ENCODE measurements at places on chromosomes 13 and 19. TPM values are rescaled to one million over a fixed set of nuclear protein-coding genes. Genes with fewer than 3 reads are reported as not detected.

The CCNA1 gene
- 0.51 TPM for total RNA-seq

The ZNF492 gene
- 0.92 TPM for total RNA-seq

DNA sequence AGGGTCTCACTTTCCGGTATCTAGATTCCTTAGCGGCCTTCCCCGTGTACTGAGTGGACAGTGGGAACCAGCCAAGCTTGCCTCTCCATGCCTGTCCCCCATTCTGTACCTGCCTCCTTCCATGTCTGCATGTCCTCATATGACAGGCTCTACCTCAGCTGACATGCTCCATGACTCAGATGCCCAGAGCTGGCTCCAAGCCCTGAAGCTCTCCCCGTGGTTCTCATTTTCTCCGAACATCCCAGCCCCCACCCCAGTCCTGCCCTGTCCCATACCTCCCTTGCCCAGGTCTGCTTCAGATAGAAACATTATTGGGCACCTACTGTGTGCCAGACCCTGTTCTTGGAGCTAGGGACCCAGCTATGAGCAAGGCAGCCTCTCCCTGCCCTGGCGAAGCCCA lies 17.1 kb upstream of the SHFL start:
- H3K27ac ChIP-seq = no peak overlapping the region
- H3K27me3 ChIP-seq = no peaks in the 10 kb centered on the region
- no peaks in the 10 kb centered on the region for H3K36me3 ChIP-seq
- no peak for DNase-seq

DNA sequence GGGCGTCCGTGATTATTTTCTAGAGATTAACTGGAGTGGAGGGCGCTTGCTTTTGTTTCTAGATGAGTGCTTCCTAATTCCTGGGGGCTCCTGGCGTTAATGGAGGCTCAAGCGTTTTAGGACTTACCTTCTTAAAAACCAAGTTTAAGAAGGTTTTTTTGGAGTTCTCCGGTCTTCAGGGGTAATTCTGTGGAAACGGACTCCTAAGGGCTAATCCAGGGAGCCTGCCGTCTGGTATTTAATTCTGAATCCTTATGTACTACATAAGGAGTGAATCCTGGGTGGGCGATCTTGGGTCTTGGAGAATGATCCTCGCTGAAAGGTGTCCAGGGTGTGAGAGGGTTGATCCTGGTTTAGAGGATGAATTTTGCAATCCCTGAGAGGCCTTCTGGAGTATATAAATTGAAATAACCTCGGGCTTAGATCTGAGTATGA lies 357 bp downstream of the RPS11 start:
- peak overlapping the region; percentile 99 for H3K27ac ChIP-seq
- H3K27me3 ChIP-seq = no peaks in the 10 kb centered on the region
- peak overlapping the region; percentile 87 for H3K4me3 ChIP-seq
- H3K4me1 ChIP-seq = peaks cover 30% of the 10 kb centered on the region

The POSTN gene
- total RNA-seq = not detected

DNA sequence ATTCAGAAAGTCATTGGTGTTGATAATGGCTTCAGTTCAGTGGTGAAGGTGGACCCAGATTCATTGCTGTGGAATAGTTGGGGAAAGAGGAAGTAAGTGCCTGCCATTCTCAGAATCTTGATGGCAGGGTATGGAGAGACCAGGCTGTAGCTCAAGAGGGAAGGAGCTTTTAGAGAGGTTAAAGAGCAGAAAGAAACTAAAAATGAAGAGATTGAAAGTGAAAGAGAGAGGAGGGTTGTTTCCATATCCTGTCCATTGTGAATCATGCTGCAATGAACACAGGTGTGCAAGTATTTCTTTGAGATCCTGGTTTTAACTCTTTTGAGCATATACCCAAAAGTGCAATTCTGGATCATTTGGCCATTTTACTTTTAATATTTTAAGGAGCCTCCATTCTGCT lies 12.5 kb downstream of the GJB6 start:
- no peak overlapping the region for H3K4me3 ChIP-seq
- H3K36me3 ChIP-seq = no peaks in the 10 kb centered on the region

DNA sequence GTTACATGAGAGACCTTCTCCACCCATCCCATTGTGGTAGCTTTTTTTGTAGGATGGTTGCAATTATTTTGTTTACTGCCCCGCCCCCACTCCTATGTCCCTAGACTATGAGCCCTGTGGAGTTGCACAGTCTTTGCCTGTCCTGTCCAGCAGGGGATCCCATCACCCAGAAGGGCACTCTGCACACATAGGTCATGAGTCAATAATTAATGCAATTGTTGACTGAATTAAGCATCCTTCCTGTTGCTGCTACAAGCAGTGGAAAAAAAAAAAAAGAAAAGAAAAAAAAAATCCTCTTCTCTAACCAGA lies 14.2 kb downstream of the C19orf81 start:
- no peaks in the 10 kb centered on the region for H3K36me3 ChIP-seq
- H3K27me3 ChIP-seq = no peaks in the 10 kb centered on the region
- peaks cover 25% of the 10 kb centered on the region for H3K4me1 ChIP-seq
- DNase-seq = no peak

- DNase-seq = peak; percentile 61
- H3K4me3 ChIP-seq = no peak overlapping the region
- H3K27me3 ChIP-seq = no peaks in the 10 kb centered on the region
- no peak overlapping the region for H3K27ac ChIP-seq
These were observed 517 bp upstream of the LTBP4 start for GRCh38 chr19:40600570-40601133.

DNA sequence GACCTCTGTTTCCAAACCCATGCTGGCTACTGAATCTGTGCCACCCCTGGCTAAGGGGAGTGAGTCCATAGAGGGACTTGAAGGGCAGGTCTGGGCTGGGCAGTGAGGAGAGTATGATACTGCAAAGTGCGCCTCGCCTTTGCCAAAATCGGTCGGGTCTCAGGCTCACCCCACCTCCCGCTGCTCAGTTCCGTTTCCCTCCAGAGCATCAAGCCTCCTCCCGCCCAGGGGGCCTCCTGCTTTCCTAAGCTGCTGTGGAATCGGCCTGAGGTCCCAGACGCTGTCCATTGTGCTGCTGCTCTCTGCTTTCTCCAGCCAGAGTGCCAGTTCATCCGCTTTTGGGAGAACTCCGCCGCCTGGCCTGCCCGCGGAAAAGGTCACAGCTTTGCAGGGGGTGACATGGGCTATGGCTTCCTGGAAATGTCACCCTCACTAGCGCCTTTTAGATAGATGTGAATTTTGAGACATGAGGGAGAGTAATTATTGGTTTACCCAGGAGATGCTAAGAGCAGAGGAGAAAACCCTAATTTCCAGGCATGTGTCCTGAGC lies 1418.4 kb downstream of the UQCRFS1 start:
- DNase-seq = no peak
- peak overlapping the region; percentile 85 for H3K4me3 ChIP-seq
- peaks cover 7% of the 10 kb centered on the region for H3K36me3 ChIP-seq
- H3K27ac ChIP-seq = peak overlapping the region; percentile 84
- H3K4me1 ChIP-seq = peaks cover 18% of the 10 kb centered on the region
- H3K27me3 ChIP-seq = no peaks in the 10 kb centered on the region

The PPP1R12C gene
- 179 TPM for total RNA-seq

The THSD8 gene
- 2.1 TPM for total RNA-seq

DNA sequence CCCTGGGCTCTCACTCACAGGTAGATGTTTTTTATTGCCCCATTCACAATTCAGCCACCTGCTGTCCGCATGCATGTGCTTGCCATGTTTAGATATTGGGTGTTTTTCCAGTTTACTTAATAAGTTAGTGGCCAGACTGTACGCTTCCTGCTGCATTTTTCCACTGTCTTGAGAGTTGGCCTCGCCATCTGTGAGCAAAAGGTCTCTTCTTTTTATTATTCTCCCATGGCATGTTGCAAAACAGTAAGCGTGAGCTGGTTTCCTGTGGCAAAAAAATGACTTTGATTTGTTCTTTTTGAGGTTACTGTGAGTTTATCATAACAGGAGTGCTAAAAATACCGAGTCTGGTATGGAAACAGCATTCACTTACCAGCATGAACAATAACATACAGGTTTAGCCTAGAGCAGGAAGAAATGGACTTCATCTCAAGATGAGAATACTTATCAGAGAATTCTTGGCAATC lies 46.0 kb downstream of the SAE1 start:
- H3K4me1 ChIP-seq = peaks cover 3% of the 10 kb centered on the region
- H3K27ac ChIP-seq = no peak overlapping the region
- H3K4me3 ChIP-seq = no peak overlapping the region

The SPC24 gene
- total RNA-seq = 0.15 TPM

GRCh38 chr13:25871389-25872125 lies 180.3 kb downstream of the SHISA2 start:
- no peak overlapping the region for H3K4me3 ChIP-seq
- DNase-seq = no peak
- no peaks in the 10 kb centered on the region for H3K4me1 ChIP-seq
- no peak overlapping the region for H3K27ac ChIP-seq

The FSD1 gene
- total RNA-seq = 3.4 TPM

The ADGRE3 gene
- total RNA-seq = 0.17 TPM

The SEMA6B gene
- total RNA-seq = 0.46 TPM

DNA sequence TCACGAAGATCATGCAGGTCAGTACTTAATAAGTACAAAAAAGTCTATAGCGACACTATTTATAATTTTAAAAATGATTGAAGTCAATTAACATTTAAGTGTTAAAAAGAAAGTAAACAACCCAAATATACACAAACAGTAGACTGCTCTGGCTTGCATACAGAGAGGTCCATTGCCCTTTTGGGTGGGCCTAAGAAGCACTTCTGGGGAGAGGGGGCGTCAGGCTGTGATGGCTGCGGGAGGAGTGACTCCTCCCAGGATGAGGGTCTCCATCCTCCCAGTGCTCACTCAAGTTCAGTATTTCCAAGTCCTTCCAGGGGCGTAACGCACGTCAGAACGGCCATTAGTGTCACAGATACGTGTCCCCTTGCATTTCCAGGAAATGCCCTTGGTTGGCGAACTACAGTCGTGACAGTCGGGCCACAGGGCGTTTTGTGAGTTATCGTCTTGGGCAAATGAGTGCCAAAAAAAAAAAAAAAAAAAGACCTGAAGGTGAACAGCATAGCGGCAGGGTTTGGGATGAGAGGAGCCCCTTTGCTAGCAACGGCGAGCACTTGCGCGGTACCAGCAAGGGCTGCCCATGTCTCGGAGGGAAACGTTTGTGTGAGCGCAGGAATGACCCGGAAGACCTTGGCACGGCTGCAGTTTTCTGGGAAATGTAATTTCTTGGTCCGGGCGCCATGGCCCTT lies at the start of gene SCGB2B2:
Gene SCGB2B2 (minus strand): TSS at position 463 of the 689 bp plus-strand sequence. CDS start 82,596 bp downstream, outside the sequence.
- no peaks in the 10 kb centered on the region for H3K27me3 ChIP-seq
- H3K27ac ChIP-seq = peak within 1 kb of the TSS; percentile 87
- peaks cover 13% of the 10 kb centered on the region for H3K4me1 ChIP-seq
- DNase-seq = no peak
- H3K36me3 ChIP-seq = peaks cover 12% of the 10 kb centered on the region
- peak within 1 kb of the TSS; percentile 95 for H3K4me3 ChIP-seq

DNA sequence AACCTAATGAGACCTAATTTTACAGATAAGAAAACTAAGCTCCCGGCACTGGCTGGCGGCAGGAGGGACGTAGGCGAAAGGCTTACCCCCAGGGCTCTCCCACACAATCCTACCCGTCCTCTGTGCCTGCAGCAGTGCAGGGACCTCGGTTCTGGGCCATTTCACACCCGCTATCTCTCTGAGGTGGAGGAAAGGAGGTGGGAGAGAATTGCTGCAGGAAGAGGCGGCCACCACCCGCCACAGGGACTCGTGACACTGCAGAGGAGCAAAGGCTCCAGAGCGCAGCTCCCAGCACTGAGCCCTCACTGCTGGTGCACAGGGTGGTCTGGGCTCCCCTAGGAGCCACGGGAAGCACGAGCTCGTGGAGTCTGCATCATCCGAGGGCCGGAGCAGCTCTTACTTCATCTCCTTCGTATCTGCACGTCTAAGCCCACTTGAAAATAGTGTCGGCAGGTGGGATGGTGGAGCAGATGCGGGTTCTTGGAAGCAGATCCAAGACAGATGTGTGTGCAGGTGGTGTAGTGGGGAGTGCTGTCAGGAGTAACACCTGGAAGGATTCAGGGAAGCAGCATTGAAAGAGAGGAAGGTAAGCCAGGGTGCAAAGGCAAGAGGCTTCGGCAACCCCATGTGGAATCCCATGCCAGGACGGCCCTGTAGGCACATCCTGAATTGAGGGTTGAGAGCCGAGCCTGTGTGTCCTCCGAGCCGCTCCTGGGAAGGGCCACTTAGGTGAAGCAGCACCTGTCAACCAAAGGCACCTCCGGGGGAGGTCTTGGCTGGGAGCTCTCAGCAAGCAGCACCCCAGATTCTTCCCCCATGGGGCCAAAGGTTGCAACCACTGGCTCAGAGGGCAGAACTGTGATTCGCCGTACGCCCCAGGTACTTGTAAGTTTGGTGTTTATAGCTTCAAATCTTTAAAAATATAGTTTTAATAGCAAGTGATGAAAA lies 115.8 kb upstream of the SPACA7 start:
- H3K27me3 ChIP-seq = no peaks in the 10 kb centered on the region
- H3K4me3 ChIP-seq = no peak overlapping the region
- no peaks in the 10 kb centered on the region for H3K4me1 ChIP-seq
- no peaks in the 10 kb centered on the region for H3K36me3 ChIP-seq

The GIPR gene
- total RNA-seq = 2.3 TPM

The ZNF541 gene
- total RNA-seq = not detected

DNA sequence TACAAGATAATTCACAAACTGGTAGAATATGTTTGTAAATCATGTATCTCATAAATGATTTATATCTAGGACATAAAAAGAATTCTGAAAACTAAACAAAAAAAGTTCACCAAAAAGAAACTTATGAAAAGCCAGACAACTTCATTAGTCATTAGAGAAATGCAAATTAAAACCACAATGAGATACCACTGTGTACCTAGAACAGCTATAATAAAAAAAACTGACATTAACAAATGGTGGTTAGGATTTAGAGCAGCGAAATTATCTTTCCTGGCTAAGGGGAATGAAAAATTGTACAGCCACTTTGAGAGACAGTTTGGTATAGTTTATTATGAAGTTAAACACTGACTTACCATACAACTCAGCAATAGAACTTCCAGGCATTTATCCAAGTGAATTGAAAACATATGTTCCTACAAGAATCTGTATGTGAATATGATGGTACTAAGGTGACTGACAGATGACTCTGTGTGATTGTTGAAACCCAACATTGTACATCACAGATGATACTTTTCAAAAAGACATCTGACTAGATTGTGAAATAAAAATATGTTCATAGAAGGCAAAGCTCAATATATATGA lies 41.8 kb downstream of the UGGT2 start:
- H3K4me3 ChIP-seq = no peak overlapping the region

DNA sequence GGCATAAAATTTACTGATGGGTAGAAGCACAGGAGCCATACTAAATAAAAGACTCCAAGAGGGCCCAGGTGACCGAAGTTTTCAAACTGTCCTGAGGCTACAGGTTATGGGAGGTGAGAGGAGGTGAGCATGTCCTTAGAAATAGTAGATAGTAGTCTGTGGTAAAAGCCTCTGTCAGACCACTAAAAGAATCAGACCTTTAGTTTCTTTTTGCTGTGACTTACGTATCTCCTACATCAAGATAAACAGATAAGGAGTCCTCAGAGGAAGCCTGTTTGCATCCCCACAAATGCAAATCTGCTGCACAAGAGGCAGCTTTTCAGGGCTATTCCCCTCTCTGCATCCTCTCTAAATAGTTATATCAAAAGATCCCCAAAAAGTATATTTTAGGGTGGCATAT lies 711.6 kb upstream of the SLITRK6 start:
- no peaks in the 10 kb centered on the region for H3K27me3 ChIP-seq
- no peak overlapping the region for H3K27ac ChIP-seq
- no peaks in the 10 kb centered on the region for H3K36me3 ChIP-seq
- H3K4me1 ChIP-seq = no peaks in the 10 kb centered on the region
- no peak overlapping the region for H3K4me3 ChIP-seq

GRCh38 chr19:33345163-33345562 lies 28.3 kb upstream of the CEBPG start:
- H3K4me3 ChIP-seq = no peak overlapping the region
- H3K36me3 ChIP-seq = no peaks in the 10 kb centered on the region
- H3K27ac ChIP-seq = no peak overlapping the region
- H3K27me3 ChIP-seq = no peaks in the 10 kb centered on the region

All from B cell (primary cell).